Stimulated activated CD8-positive, alpha-beta memory T cell treated with anti-CD3 and anti-CD28 coated beads, Interleukin-15, amount 100 ng/mL, for 24 hours (primary cell): ENCODE measurements at places on chromosomes 6 and 20.

DNA sequence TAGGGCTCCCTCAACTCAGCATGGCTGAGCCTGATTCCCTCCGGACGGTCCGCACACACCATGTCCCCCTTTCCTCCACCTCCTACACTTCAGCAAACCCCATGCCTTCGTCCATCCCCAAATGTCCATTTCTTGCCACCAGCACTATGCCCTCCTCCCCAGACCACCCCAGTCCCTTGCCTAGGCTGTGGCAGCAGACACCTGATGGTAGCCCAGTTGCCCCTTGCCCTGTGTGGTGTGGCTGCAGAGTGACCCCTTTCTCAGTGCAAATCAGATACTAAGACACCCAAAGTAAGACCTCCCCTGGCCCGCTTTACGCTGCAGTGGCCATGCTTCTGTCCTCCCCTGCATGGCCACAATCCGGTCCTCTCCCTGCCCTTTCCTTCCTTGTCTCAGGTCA is 34.1 kb upstream of the CD93 start:
- DNase-seq: no peak

DNA sequence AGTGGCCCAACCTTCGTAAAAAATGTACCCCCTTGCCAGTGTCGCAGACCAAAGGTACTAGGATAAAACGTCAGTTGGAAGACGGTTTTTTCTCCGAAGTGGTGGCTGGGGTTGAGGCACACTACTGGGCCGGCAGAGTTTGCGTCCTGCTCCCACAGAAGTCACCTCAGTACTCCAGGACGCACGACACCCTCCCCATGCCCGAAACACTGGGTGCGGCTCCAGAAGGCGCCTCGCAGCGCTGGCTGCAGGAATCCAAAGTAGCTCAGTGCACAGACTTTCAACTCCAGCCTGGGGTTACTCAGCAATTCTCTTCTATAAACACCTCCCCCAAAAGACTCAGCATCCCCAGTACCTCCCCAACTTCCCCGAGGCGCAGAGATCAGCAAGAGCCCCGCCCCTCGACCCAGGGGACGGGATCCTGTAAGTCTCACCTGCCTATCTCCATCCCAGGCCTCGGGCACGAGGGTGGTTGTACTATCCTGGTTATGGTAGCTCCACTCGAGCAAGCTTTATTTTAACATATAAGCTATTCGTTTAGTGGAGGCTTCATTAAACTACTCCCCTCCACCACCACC is 88.2 kb downstream of the ZFP64 start:
- DNase-seq: no peak

GRCh38 chr6:47043286-47043685 is 1.2 kb upstream of the ADGRF1 start:
- no peak for DNase-seq

GRCh38 chr6:25641940-25642666 is 9.9 kb upstream of the SCGN start:
- no peak for DNase-seq

DNA sequence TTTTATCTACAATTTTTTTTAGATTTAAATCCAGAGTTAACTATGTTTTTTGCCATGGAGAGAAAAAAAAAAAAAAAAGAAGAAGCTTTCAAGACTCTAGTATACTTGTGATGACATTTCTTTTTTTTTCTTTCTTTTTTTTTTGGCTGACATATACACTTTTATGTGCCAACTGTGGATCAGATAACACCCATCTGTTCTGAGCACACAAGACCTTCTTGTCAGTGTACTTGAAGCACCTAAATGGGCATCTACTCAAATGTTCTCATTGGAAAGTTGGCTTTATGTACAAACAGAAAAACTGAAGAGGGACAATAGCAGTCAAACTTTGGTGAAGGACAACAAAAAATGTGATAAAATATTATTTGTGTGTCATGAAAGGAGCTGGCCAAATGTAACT is 904.5 kb downstream of the GRIK2 start:
- no peak for DNase-seq

- DNase-seq: no peak
Measured at GRCh38 chr6:112831022-112831421, 483.9 kb downstream of the RFPL4B start.

GRCh38 chr6:109490713-109491112 is 7.7 kb upstream of the ZBTB24 start:
- DNase-seq: no peak

GRCh38 chr20:4999788-5000187 is 1.5 kb downstream of the SLC23A2 start:
- no peak for DNase-seq

- DNase-seq: no peak
Measured at GRCh38 chr6:1496836-1497760, 107.7 kb downstream of the FOXF2 start.

GRCh38 chr20:34004227-34004626 is 10.5 kb downstream of the RALY start:
- DNase-seq: no peak

- no peak for DNase-seq
Measured at GRCh38 chr20:13839421-13840092, 54.7 kb downstream of the NDUFAF5 start.

DNA sequence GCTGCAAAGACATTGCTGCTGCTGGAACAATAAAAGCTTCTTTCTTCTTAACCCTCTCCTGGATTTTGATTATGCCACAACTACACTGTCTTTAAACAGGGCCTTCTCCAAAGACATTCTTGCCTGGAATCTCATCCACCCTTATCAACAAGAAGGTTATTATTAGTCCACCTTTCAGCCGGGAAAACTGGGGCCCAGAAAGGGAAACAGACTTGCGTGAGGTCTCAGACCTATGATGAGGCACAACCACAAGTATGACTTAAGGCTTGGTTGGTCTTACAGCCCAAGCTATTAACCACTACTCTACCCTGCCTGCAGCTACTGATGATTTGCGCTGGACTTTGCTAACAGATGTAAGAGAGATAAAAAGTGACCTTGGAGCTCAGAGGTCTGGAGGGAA is 62.8 kb upstream of the CTNNBL1 start:
- DNase-seq: no peak

DNA sequence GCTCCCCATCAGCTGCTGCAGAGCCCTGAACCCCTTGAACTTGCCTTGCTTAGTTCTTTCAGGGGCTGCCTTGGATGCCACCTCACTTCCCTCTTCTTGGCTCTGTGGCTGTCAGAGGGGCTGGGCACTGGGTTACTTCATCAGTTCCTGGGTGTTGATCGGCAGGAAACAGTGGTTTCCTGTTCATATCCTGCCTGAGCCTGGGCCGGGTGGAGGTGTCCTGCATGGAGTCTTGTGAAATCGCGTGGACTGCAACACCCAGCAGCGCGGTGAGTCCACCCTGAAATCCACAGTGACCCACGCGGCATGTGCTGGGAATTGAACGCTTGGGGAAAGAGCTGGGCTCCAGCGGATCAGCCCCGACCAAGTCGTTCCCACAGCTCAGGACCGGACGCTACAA is 97.5 kb downstream of the CDH26 start:
- no peak for DNase-seq

GRCh38 chr6:156016186-156016976 is 560.7 kb upstream of the NOX3 start:
- DNase-seq: no peak

- DNase-seq: no peak
Measured at GRCh38 chr6:52053038-52053695, 34.2 kb downstream of the PKHD1 start.
